ENCODE measurements at places on chromosomes 12 and 14.

DNA sequence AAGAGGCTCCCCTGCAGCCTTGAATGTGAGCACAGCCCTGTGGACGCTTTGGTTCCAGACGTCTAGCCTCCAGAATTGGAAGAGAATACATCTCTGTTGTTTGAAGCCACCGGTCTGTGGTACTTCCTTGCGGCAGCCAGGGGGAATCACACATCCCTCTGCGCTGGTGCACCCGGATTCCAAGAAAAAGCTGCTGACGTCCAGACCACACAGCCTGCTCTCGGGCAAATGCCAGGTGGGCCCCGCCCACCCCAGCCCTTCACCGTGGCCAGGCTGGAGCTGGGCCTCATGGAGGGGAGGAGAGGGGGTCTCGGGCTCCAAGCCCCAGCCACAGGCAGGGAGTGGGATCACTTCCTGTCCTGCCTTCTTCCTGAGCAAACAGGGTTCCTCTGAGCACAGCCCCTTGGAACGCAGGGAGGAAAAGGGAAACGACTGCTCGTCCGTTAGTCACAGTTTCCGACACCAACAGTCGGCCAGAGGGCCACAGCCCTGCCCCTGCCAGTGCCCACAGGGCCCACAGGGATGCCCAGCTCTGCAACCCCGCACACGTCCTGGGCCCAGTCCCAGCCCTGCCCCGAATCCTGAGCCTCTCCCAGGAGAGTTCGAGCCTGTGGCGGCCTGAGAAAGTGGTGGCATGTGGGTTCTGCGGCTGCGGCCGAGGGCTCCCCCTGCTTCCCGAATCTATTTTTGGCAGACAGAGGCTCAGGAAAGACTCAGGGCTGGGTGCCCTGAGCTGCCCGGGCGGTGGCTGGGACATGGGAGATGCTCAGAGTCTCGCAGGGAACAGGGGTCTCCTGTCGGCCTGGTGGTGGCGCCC is 85.3 kb downstream of the RFLNA start:
- no peak overlapping the region for H3K27ac ChIP-seq
- H3K4me3 ChIP-seq: no peak overlapping the region
- H3K27me3 ChIP-seq: no peaks in the 10 kb centered on the region
- peaks cover 49% of the 10 kb centered on the region for H3K36me3 ChIP-seq
- no peak for DNase-seq

DNA sequence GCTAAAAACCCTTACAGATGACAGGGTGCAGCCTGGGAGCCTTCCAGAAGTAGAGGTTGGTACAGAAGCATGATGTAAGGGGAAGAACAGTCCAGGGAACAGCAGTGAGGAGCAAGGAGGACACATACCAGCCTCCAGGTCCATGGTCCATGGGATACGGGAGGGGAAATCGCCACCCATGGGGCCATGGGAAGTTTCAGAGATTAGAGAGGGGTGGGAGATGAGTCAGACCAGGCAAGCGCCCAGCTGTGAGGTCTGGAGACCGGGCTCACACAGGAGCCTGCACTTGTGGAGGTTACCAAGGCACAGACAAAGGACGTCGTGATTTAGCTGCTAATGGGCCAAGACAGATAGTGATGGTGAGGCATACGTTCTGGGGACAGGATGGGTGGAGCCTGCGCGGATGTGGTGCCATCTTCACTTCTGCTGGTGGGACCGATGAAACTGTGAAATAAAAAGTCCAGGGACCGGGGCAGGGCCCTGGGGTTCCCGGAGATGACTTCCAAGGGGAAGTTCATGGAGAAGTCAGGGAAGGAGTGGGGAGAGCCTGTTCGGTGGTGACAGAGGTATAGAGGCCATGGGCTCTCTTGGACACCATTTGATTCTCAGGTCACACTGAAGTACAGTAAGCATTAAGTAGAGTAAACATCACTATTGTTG is 17.7 kb upstream of the LRP1-AS start:
- no peaks in the 10 kb centered on the region for H3K4me1 ChIP-seq
- no peak overlapping the region for H3K27ac ChIP-seq
- no peaks in the 10 kb centered on the region for H3K27me3 ChIP-seq
- H3K36me3 ChIP-seq: no peaks in the 10 kb centered on the region
- DNase-seq: no peak
- H3K4me3 ChIP-seq: no peak overlapping the region

DNA sequence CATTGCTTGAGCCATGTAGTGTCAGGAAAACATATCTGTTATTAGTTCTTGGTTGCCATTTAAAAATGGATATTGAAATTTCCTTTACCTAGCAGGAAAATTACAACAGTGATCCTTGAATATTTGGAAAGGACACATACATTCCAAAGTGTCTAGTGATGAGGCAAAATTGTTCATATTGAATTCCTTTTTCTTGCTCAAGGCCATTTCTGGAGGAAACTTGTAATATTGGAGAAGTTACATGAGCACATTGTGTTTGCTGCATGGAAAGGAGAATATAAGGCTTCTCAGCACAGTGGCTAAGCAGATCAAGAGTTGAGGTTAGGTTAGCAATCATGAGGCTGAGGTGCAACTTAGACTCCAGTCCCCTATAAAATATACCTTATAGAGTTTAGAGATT is 121.9 kb downstream of the PDE3A start:
- no peak overlapping the region for H3K27ac ChIP-seq
- H3K4me3 ChIP-seq: no peak overlapping the region
- H3K36me3 ChIP-seq: no peaks in the 10 kb centered on the region
- H3K27me3 ChIP-seq: no peaks in the 10 kb centered on the region

- no peak overlapping the region for H3K27ac ChIP-seq
- H3K27me3 ChIP-seq: peaks cover 4% of the 10 kb centered on the region
- no peak for DNase-seq
- H3K36me3 ChIP-seq: no peaks in the 10 kb centered on the region
- no peaks in the 10 kb centered on the region for H3K4me1 ChIP-seq
- no peak overlapping the region for H3K4me3 ChIP-seq
These were observed 2.4 kb upstream of the GPRC5D start for GRCh38 chr12:12954356-12954755.

DNA sequence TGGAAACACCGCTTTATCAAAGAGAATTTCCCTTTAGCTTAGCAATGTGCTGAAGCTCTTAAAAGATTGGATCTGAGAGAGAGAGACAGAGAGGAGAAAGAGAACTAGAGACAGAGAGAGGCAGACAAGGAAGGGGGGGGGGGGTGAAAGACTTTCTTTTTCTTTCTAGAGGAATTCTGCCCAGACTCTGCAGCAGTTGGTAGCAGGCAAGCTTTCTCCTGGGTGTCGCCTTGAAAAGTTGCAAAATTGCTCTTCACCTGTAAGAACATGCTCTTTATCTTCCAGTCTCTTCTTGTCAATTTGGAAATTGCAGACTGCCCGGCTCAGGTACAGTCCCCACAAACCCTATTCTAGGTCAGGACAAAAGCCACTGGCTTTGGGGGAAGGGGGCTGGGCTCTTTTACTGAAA is 2.9 kb upstream of the OTX2 start:
- peaks cover 15% of the 10 kb centered on the region for H3K36me3 ChIP-seq
- H3K4me1 ChIP-seq: peaks cover 9% of the 10 kb centered on the region
- no peak for DNase-seq
- no peak overlapping the region for H3K27ac ChIP-seq
- H3K27me3 ChIP-seq: peaks cover 75% of the 10 kb centered on the region

GRCh38 chr12:452667-453210 is 7.0 kb upstream of the B4GALNT3 start:
- DNase-seq: peak; percentile 11
- no peaks in the 10 kb centered on the region for H3K36me3 ChIP-seq
- H3K27me3 ChIP-seq: peaks cover 1% of the 10 kb centered on the region
- H3K27ac ChIP-seq: no peak overlapping the region

DNA sequence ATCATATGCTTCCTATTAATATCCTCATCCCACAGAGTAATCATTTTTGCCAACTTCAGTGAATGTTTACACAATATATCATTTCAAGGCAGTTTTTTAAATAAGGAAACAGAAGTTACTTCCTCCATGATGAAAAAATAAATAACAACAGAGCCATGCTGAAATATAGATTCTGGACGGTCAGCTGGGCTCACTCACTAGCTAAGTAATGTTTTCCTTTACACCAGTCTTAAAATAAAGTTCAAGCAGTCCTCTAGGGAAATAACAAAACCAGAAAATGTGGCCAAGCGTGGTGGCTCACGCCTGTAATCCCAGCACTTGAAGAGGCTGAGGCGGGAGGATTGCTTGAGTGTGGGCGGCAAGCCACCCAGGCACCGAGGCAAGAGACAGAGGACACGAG is 28.7 kb downstream of the AICDA start:
- DNase-seq: no peak
- no peak overlapping the region for H3K4me3 ChIP-seq
- H3K27me3 ChIP-seq: no peaks in the 10 kb centered on the region
- no peaks in the 10 kb centered on the region for H3K36me3 ChIP-seq
- H3K27ac ChIP-seq: no peak overlapping the region

GRCh38 chr12:19988459-19988873 is 379.9 kb upstream of the PDE3A start:
- H3K36me3 ChIP-seq: no peaks in the 10 kb centered on the region
- H3K27ac ChIP-seq: no peak overlapping the region
- peaks cover 4% of the 10 kb centered on the region for H3K27me3 ChIP-seq
- no peak for DNase-seq
- H3K4me3 ChIP-seq: no peak overlapping the region

DNA sequence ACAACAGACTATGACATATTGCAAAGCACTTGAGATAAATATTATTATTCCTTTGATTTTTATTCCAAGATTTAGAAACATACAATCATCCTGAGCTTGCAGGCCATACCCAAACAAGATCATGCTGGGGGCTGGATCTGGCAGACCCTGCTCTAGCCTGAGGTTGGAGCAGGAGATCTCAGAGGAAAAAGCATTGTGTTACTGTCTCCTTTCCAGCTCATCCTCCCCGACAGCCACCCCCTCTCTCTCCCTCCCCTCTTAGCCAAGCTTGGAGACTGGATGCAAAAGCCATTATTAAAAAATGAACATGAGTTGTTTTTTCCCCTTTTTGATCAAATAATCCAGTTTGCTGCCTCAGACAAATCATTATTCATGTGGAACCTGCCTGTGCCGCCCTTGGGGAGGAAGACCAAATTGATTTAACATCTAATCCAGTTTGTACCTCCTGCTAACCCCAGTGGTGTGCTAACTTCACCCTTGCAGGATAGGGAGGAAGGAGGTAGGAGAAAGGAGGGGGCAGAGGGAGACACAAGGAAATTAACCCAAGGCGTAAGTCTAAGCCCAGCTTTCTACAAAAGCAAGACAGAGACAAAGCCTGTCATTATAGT is 565.8 kb upstream of the TBX3 start:
- DNase-seq: no peak
- H3K27ac ChIP-seq: no peak overlapping the region
- no peaks in the 10 kb centered on the region for H3K27me3 ChIP-seq
- H3K4me3 ChIP-seq: no peak overlapping the region

- no peaks in the 10 kb centered on the region for H3K27me3 ChIP-seq
- H3K4me1 ChIP-seq: peaks cover 9% of the 10 kb centered on the region
- no peaks in the 10 kb centered on the region for H3K36me3 ChIP-seq
- H3K27ac ChIP-seq: no peak overlapping the region
These were observed 326.1 kb downstream of the TMEM121 start for GRCh38 chr14:105852378-105853088.

GRCh38 chr12:3355378-3355900 is 135.6 kb upstream of the PRMT8 start:
- no peaks in the 10 kb centered on the region for H3K36me3 ChIP-seq
- H3K27ac ChIP-seq: no peak overlapping the region
- peaks cover 4% of the 10 kb centered on the region for H3K27me3 ChIP-seq
- DNase-seq: no peak
- no peaks in the 10 kb centered on the region for H3K4me1 ChIP-seq
- no peak overlapping the region for H3K4me3 ChIP-seq

DNA sequence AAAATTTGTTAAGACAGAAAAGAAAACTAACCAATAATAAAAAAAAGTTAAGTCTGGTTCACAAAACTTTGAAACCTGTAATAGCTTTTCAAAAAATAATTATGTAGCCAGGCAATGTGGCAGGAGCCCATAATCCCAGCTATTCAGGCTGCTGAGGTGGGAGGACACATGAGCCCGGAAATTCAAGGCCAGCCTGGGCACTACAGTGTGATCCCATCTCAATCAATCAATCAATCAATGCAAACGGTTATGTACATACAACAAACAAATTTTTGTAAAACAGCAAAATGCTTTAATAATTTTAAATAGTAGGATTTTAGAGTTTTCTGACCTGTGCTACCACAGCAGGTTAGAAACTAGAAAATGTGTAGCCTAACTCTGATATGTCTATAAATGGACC is 152.4 kb downstream of the MED13L start:
- DNase-seq: no peak
- no peak overlapping the region for H3K4me3 ChIP-seq
- no peak overlapping the region for H3K27ac ChIP-seq
- H3K4me1 ChIP-seq: peaks cover 62% of the 10 kb centered on the region
- no peaks in the 10 kb centered on the region for H3K36me3 ChIP-seq
- no peaks in the 10 kb centered on the region for H3K27me3 ChIP-seq

- no peak overlapping the region for H3K4me3 ChIP-seq
- DNase-seq: no peak
- no peaks in the 10 kb centered on the region for H3K4me1 ChIP-seq
- H3K27me3 ChIP-seq: peaks cover 10% of the 10 kb centered on the region
- H3K36me3 ChIP-seq: no peaks in the 10 kb centered on the region
These were observed 35.0 kb upstream of the SLC24A4 start for GRCh38 chr14:92287987-92288386.

- no peak for DNase-seq
- H3K4me1 ChIP-seq: no peaks in the 10 kb centered on the region
- no peak overlapping the region for H3K27ac ChIP-seq
- H3K27me3 ChIP-seq: peaks cover 4% of the 10 kb centered on the region
- H3K36me3 ChIP-seq: no peaks in the 10 kb centered on the region
- H3K4me3 ChIP-seq: no peak overlapping the region
These were observed 198.0 kb upstream of the EEA1 start for GRCh38 chr12:93127107-93127560.

All from naive thymus-derived CD8-positive, alpha-beta T cell (primary cell).